ENCODE measurements at places on chromosomes 12 and 14.

GRCh38 chr12:132137483-132138125 lies 6.5 kb downstream of the DDX51 start:
- no peak for DNase-seq

GRCh38 chr14:58828298-58828697 lies 190.5 kb downstream of the DACT1 start:
- DNase-seq: no peak

DNA sequence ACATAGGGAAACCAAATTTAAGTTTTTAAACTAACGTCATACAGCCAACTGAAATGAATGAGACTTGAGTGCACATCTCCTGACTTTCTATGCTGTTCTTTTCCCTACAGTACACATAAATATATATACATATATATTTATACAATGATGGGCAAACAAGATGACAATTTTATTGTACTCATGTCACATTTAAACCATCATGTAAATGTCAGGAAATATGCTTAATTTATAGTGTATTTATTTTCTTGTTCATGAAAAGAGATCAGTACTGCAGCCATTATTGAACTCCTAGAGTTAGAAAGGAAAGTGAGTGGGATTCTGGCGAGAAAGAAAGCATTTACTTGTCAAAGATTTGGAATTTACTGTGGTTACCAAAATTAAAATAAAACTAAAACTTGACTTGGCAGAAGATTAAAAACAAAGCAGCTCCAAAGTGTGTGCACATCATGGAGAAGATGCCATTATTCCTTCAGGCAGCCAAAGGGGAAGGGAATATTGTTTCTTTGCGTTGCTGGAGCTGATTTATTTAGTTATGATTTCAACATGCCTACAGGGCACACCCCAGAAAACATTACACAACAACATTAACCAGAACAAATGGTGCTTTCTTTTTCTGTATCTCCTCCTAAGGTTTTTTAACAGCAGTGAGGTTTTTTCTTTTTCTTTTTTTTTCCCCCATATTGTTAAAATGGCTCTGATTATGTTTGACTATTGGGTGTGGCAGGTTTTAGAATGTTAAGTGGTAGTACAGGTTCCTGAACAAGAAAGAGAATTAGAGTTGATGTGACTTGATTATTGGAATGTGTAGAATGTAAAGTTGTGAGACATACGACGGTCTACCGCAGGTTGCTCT lies 144.6 kb downstream of the RAD51B start:
- no peak for DNase-seq

- no peak for DNase-seq
These were observed 2.7 kb upstream of the SOAT2 start for GRCh38 chr12:53100466-53101151.

DNA sequence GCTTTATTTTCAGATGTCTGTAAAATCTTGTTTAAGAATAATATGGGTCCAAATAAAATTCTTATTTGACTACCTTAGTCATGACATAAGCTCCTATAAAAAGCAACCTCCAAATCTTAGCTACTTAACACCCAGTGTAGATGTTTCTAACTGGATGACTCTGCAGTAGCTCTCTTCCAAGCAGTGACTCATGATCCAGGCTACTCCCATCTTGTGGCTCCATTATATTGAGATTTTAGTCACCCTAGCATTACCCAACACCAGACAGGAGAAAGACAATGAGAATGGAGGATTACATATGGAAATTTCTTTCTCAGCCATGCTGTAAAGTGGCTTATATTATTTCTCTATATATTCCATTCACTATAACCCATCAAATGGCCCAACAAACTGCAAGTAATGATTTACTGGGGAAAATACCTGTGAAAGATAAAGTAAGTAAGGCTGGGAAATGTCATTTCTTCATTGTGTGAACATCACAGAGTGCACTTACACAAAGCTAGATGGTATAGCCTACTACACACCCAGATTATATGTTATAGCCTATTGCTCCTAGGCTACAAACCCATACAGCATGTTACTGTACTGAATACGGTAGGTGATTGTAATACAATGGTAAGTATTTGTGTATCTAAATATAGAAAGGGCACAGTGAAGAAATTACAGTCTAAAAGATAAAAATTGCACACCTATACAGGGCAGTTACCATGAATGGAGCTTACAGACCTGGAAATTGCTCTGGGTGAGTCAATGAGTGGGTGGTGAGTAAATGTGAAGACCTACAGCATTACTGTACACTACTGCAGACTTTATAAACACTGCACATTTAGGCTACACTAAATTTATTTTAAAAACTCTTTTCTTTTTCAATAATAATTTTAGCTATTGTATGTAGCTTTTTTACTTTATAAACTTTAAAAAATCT lies 163.2 kb downstream of the DYRK2 start:
- no peak for DNase-seq

GRCh38 chr12:7113389-7113871 lies 4.4 kb upstream of the C1RL start:
- DNase-seq: no peak

- peak; percentile 68 for DNase-seq
These were observed 20.5 kb upstream of the ITPR2 start for GRCh38 chr12:26853303-26854030.

DNA sequence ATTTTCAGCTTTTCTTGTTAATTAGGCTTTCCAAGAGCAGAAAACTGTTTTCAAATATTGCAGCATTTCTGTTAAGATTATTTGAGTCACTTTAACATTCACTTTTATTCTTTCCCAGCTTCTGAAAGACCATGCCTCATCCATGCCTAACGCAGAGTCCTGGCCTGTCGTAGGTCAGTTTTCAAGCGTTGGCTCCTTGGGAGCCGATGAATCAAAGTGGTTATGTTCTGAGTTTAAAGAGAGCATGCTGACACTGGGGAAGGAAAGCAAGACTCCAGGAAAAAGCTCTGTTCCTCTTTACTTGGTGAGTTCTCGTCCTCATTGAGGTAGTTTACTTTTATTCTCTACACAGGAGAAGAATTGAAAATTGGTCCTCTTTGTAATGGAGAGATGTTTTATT lies 33.1 kb downstream of the TDP1 start:
- DNase-seq: no peak

- DNase-seq: no peak
These were observed 123.1 kb downstream of the ANO6 start for GRCh38 chr12:45339035-45339434.

- no peak for DNase-seq
These were observed 17.5 kb downstream of the SSH1 start for GRCh38 chr12:108839890-108840230.

- no peak for DNase-seq
These were observed 15.7 kb downstream of the RTL1 start for GRCh38 chr14:100887728-100888335.

DNA sequence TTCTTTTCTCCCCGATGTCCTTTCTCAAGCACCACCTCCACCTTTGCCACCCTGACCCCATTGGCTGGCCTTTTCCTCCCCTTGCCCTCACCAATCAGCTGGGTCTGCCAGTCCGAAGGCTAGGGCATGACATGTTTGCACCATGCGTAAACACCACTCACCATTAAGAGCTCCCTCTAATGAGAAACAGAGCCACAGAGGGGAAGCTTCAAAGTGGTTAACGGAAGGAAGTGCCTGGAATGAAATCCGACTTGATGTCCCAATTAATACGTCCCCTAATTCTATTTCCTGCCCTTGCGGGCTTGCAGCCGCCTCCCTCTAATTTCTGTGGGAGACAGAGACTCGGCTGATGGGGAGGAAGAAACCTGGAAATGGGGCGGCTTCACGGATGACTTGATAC lies 318.5 kb upstream of the TBX3 start:
- DNase-seq: no peak

GRCh38 chr14:29584992-29585391 lies 342.7 kb downstream of the PRKD1 start:
- DNase-seq: no peak

- no peak for DNase-seq
These were observed 357.7 kb upstream of the SOX5 start for GRCh38 chr12:24307153-24307552.

GRCh38 chr14:86788224-86788623 lies 1204.8 kb downstream of the GALC start:
- no peak for DNase-seq

- no peak for DNase-seq
These were observed 74.2 kb downstream of the RBM19 start for GRCh38 chr12:113891739-113892520.

GRCh38 chr14:62847168-62847567 lies 198.1 kb downstream of the KCNH5 start:
- no peak for DNase-seq

DNA sequence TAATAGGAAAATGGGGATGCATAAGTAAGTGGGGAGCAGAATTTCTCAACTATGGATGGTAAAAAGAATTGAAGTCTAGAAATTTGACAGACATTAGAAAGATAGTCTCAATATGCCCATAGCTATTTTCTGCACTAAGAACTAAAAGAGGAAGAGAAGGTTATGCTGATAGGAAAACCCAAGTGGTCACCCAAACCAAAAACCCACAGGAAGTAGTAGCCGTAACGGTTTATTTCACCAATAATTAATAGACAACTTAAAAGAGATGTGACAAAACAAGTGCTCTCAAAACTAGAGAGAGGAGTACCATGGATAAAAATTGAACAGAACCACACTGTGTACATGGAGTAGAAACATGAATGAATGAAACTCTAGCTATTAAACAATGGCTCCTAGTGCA lies 295.4 kb downstream of the FSCB start:
- DNase-seq: no peak

- DNase-seq: no peak
These were observed 291.9 kb downstream of the FUT8 start for GRCh38 chr14:65704437-65704836.

- DNase-seq: no peak
These were observed 95.2 kb downstream of the GTF2A1 start for GRCh38 chr14:81125536-81125935.

- DNase-seq: no peak
These were observed 41.2 kb downstream of the SLC6A12 start for GRCh38 chr12:172732-173161.

GRCh38 chr14:54716862-54717261 lies 149.9 kb downstream of the SAMD4A start:
- DNase-seq: no peak

DNA sequence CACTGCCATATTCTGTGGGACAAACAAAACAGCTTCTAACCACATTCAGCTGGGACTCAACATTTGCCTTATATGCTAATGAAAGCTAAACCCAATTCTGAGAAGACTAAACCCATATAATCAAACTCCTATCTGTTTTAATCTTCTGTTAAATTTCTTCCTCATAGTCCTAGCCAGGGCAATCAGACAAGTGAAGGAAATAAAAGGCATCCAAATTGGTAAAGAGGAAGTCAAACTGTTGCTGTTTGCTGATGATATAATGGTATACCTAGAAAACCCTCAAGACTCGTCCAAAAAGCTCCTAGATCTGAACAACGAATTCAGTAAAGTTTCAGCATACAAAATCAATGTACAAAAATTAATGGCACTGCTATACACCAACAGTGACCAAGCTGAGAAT lies 157.1 kb downstream of the PHLDA1 start:
- DNase-seq: no peak

GRCh38 chr12:106889950-106890626 lies 65.6 kb upstream of the TMEM263 start:
- DNase-seq: no peak

GRCh38 chr14:104280902-104281767 lies 142.7 kb downstream of the KIF26A start:
- no peak for DNase-seq

GRCh38 chr12:132710043-132710404 lies 618 bp upstream of the PGAM5 start:
- DNase-seq: no peak

DNA sequence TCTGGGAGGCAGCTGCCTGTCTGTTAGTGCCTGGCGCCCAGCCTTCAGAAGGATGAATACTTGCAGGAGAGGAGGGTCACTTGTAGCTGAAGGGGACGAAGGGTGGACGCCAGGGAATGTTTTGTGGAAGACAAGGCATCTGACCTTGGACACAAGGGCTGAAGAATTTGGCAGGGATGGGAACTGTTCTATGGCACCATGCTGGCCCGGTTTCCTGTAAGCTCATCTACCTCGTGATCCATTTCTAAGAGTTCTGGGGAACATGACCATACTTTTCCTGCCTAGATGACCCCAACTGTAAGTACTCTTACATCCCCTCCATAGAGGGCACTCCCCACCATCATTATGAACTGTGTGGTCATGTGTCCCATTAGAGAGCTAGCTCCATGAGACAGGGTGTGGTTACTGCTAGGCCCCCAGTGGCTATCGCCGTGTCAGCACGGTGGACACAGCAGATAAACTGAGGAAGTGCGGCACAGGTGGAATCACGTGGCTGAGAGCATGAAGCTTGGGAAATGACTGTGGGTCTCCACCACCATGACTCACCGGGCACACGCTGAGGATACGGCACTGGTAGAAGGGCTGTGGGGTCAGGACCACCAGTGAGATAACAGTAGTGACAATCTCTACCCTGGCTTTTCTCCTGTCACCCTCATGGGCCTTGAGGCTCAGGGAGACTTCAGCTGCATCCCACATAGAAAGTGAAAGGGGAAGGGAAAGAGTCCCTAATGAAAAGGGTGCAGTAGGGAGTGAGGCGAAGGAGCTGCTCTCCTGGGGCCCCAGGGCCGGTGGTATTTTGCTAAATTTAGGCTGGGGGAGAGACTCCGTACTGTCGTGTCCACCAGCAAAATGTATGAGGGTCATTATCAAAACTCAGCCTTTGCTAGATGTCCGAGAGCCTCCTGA lies 252.6 kb downstream of the FOXN3 start:
- no peak for DNase-seq

- no peak for DNase-seq
These were observed 149.5 kb downstream of the NOVA1 start for GRCh38 chr14:26448181-26448855.

DNA sequence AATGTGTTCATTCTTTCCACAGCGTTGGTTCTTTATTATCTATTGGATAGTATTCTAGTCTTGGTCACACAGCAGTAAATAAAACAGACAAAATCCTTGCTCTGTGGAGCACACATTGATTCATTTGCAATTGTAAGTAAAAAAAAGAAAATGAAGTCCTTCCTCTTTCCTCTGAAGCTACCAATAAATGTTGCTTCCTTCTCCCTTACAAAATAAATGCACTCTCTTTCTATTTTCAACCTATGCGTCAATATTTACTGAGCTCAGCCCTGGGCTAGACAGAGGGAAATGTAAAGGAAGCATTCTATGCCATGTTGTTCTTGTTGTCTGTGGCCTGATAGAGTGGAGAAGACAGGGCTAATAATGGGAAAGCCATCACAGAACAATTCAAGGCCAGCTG lies 2.9 kb downstream of the ABHD12B start:
- DNase-seq: no peak
